Sigmoid colon (tissue), 7 donors: ENCODE measurements at places on chromosomes 3 and 15. TPM values are rescaled to one million over a fixed set of nuclear protein-coding genes. Genes with fewer than 3 reads are reported as not detected.
A peak's percentile ranks its signal among the peaks of the same experiment; 100 is the strongest.

The IQCF5 gene
- total RNA-seq: not detected

The UBA7 gene
- total RNA-seq: 70.3 TPM

The KIAA1143 gene
- total RNA-seq: 32.4 TPM

The GLDN gene
- total RNA-seq: 1.5 TPM

DNA sequence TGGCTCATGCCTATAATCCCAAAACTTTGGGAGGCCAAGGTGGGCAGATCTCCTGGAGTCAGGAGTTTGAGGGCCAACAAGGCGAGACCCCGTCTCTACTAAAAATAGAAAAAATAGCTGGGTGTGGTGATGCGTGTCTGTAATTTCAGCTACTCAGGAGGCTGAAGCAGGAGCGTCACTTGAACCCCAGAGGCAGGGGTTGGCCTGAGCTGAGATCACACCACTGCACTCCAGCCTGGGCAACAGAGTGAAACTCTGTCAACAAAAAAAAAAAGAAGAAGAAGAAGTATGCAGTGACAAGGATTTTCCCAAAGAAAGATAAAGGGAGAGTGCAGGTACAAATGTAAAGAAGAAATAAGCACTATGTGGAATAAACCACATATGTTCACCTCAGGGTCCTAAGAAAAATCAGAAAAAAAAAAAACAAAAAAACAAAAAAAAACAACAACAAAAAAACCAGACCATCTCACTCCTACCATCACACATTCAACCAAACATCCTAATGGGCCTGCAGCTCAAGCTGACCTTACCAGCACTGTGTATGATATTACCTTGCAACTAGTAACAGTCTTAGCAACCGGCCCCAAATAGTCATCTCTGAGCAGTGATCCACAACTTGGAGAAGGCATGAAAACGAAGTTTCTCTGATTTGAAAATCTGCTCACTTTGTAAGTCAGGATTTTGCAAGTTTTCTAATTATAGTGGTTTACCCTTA lies 296.7 kb upstream of the PROK2 start:
- DNase-seq: no peak

DNA sequence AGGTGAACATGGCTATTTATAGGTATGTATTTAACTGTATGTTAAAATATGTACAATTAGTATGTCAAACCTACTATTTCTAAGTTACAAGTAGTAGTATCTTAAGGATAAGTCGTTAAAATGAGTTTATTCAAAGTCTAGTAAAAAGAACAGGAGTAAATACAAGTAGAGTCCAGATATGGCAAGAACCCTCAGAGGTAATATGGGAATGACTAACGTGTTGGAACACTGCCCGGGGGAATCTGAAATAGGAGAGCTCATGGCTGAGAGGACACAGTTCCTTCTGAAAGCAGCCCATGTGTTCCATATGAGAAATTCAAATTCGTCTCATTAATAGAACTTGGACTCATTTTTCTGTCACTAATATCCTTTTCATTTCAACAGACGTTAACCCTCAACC lies 158.8 kb downstream of the CLSTN2 start:
- peak; percentile 89 for DNase-seq

- DNase-seq: no peak
These were observed 5.4 kb downstream of the TYRO3 start for GRCh38 chr15:41564286-41564959.

- DNase-seq: no peak
These were observed 15.1 kb upstream of the ZBTB47 start for GRCh38 chr3:42638339-42638842.

- DNase-seq: peak; percentile 54
These were observed 108.3 kb downstream of the VGLL4 start for GRCh38 chr3:11535243-11535960.

- no peak for DNase-seq
These were observed 36.5 kb upstream of the PDZRN3 start for GRCh38 chr3:73661265-73661664.

DNA sequence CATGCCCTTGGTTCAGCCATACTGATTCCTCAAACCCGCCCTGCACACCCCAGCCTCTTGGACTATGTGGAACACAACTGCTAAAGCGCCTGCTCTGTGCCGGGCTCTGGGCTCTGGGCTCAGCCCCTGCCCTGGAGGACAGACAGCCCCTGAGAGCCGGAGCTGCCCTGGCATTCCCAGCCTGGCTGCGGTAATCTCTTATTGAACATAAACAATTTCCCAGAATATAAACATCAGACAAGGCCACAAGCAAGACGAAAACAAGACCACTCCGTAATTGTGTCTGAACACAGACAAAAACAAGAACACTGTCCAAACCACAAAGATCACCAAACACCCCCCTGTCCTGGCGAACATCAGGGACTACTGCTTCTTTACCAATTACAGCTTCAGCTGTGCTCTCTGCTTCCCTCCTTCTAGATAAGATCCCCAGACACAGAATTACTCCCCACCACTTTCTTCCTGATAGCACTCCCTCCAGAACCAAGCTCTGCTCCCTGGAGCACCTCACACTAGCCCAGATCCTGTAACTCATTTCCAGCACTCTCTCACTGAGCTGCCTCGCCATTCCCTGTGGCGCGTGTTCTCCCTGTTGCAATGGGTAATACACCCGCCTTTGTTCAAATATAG lies 57.1 kb upstream of the TLE3 start:
- DNase-seq: peak; percentile 80

DNA sequence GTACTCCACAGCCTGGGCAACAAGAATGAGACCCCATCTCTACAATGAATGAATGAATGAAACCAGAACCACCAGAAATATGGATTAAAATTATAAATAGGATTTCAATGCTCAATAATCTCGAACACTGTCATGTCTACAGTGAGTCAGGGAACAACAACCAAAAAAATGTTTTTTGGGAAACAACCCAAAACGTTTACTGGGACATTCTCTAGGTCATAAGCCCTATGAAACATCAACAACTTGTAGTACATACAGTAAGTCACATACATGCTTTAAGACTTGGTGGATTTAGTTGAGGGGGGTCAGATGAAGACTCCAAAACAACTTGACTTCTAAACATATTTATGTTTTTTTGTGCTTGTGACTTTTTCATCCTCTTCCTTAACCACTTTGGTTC lies 511.2 kb downstream of the FOXP1 start:
- DNase-seq: no peak

GRCh38 chr3:48404440-48405342 lies 25.2 kb downstream of the PLXNB1 start:
- peak; percentile 61 for DNase-seq
